ENCODE measurements at places on chromosomes 4 and X. TPM values are rescaled to one million over a fixed set of nuclear protein-coding genes. Genes with fewer than 3 reads are reported as not detected.

Gene NAT8L
- total RNA-seq = not detected

Gene CXCL5
- 0.64 TPM for total RNA-seq

Gene DRD5
- total RNA-seq = not detected

Gene KLHL13
- total RNA-seq = 2.3 TPM

Gene ERAS
- total RNA-seq = not detected

Gene AFF2
- total RNA-seq = 0.24 TPM

Gene MAGEA1
- total RNA-seq = not detected

Gene MTMR8
- total RNA-seq = 0.21 TPM

Gene ODAPH
- not detected for total RNA-seq

Gene SRPX
- total RNA-seq = 1.9 TPM
